Posterior vena cava (tissue), 2 donors: ENCODE measurements at places on chromosomes 3 and 15. TPM values are rescaled to one million over a fixed set of nuclear protein-coding genes. Genes with fewer than 3 reads are reported as not detected.

Gene C3orf20
- not detected for total RNA-seq

Gene C3orf85
- total RNA-seq = not detected

Gene IGDCC3
- total RNA-seq = not detected

Gene SNURF
- 12.0 TPM for total RNA-seq

Gene ANP32A
- total RNA-seq = 94.8 TPM

Gene MAGI1
- 31.5 TPM for total RNA-seq

Gene CHRNA3
- total RNA-seq = not detected

Gene PLA2G4F
- total RNA-seq = not detected

Gene PRSS50
- total RNA-seq = not detected

Gene C3orf22
- total RNA-seq = not detected

Gene PPP1R14D
- total RNA-seq = not detected

Gene PLSCR2
- not detected for total RNA-seq

Gene KCNMB3
- total RNA-seq = 3.1 TPM

Gene CADPS
- 2.2 TPM for total RNA-seq

Gene SCN11A
- total RNA-seq = 0.28 TPM

Gene DNASE1L3
- 7.5 TPM for total RNA-seq

Gene PLA2G4E
- not detected for total RNA-seq

Gene KLHL40
- not detected for total RNA-seq

Gene CDCP1
- total RNA-seq = 3.9 TPM

Gene CYP11A1
- total RNA-seq = 1.2 TPM

Gene AP3B2
- 0.86 TPM for total RNA-seq

Gene IL5RA
- total RNA-seq = 0.46 TPM

Gene SLC6A1
- 1.3 TPM for total RNA-seq

Gene TTLL13
- total RNA-seq = not detected

Gene ZNF717
- 11.8 TPM for total RNA-seq
